ENCODE measurements at places on chromosomes 3 and 15.
A peak's percentile ranks its signal among the peaks of the same experiment; 100 is the strongest.

DNA sequence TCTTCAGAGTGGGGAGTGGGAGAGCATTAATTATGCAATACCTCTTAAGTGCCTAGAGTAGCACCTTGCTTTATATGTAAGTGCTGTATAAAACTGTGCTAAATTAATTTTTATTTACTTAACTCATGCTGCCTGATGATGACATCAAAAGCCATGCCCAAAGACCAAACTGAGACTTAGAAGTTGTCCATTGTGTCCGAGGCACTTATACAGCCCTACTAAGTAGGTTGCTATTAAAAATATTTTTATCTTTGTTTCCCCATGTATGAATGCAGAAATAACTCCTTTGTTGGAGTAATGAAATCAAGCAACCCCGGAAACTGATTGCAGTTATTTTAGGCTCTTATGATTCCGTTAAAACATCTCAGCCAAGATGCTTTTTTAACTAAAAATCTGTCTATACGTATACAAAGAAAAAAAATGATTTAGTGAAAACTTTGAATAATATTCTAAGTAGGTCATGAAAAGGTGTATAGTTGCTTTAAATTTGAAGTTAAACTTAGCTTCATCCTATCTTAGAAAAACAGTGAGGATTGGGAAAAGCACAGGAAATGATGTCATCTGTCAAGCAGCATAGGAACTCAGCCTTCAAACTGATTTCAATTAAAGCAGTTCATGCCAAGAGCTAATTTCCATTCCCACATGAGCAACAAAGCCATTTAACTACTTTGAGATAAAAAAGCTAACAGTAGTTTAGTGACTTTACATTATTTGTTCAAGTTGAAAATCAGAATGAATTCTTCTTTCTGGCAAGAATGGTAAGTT is 43.0 kb downstream of the FBN1 start:
- DNase-seq, result no peak

GRCh38 chr15:82039871-82040270 is 5.9 kb downstream of the MEX3B start:
- DNase-seq, result no peak

- no peak for DNase-seq
Measured at GRCh38 chr3:31615071-31615875, 82.5 kb downstream of the STT3B start.

- no peak for DNase-seq
Measured at GRCh38 chr3:192545333-192545732, 182.0 kb downstream of the FGF12 start.

GRCh38 chr3:58746758-58747157 is 80.2 kb upstream of the FAM3D start:
- DNase-seq, result no peak

GRCh38 chr3:55658270-55658669 is 171.2 kb upstream of the WNT5A start:
- no peak for DNase-seq

DNA sequence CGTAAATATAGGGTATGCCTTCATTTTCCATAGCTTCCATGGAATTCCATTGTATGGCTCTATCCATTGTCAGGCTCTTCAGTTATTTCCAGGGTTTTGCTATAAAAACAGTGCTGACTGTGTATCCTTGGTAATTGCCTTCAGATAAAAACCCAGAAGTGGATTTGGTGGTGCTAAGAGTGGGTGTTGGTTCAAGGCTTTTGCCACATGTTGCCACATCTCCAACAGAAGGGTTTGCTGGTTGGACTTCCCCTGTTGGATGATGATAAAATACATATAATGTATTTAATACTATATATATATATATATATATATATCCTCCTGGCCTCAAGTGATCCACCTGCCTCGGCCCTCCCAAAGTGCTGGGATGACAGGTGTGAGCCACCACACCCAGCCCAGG is 97.8 kb downstream of the FLNB start:
- DNase-seq, result no peak

GRCh38 chr3:73499787-73500186 is 125.0 kb downstream of the PDZRN3 start:
- no peak for DNase-seq

DNA sequence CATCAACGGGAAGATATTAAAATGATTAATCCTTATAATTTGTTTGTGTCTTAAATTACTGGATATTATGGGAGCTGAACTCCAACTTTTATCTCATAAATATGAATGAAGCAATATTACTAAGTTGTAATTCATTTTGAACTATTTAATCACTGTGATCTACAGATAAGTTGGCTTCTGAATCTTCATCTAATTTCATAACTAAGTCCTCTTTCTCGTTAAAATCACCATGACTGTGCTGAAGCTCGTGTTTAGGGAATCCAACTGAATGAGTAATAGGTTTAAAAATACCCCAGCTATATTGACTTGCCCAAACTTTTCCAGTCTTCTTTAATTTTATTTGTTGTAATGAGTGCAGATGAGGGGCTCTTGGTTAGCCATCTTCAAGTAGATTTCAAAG is 14.1 kb downstream of the MDFIC2 start:
- DNase-seq, result no peak

- no peak for DNase-seq
Measured at GRCh38 chr3:47910233-47910632, 106.0 kb downstream of the MAP4 start.

- DNase-seq, result no peak
Measured at GRCh38 chr3:15630646-15631350, 29.3 kb downstream of the BTD start.

DNA sequence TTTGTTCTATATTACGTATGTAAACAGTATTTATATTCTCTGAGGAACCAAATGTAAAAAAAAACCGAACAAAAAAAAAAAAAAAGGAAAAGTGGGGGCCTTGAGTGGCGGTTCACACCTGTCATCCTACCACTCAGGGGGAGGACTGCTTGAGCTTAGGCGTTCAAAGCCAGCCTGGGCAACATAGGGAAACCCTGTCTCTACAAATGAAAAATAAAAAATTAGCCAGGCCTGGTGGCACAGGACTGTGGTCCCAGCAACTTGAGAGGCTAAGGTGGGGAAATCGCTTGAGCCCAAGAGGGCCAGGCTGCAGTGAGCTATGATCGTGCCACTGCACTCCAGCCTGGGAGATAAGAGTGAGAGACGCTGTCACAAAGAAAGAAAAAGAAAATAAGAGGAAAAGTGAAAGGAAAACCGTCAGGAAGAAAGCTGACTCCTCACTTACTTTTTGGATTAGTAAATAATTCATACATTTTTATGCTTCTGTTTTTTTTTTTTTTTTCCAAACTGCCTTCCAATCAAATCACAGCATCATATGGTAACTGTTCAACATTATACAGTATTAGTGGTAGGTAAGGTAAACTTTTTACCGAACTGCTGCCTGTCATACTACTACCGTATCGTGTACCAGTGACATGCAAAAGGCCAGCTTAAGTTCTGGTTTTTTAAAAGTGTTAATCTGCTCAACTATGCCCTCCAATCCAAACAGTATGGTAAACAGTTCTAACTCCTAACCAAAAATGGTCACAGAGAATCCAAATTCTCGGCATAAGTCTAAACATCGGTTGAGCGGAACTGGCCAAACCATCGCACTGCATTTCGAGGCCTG is 1.2 kb downstream of the PHC3 start:
- DNase-seq, result no peak

GRCh38 chr15:63945007-63945788 is 101.1 kb downstream of the DAPK2 start:
- peak; percentile 37 for DNase-seq

- DNase-seq, result no peak
Measured at GRCh38 chr3:194386648-194387047, 12.4 kb downstream of the GP5 start.

DNA sequence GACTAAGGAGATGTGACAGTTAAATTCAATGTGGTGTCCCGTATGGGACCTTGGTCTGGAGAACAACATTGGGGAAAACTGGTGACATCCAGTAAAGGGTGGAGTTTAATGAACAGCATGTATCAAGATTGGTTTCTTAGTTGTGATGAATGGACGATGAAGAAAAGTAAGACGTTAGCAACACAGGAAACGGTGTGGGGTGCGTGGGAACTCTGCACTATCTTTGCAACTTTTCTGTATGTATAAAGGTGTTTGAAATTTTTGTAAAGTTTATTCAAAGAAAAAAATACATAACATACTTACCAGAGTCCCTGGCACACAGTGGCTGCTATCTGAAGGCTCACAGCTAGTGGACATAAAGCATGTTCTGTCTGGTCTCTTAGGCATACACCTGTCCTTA is 6.1 kb upstream of the CCDC174 start:
- DNase-seq, result no peak

DNA sequence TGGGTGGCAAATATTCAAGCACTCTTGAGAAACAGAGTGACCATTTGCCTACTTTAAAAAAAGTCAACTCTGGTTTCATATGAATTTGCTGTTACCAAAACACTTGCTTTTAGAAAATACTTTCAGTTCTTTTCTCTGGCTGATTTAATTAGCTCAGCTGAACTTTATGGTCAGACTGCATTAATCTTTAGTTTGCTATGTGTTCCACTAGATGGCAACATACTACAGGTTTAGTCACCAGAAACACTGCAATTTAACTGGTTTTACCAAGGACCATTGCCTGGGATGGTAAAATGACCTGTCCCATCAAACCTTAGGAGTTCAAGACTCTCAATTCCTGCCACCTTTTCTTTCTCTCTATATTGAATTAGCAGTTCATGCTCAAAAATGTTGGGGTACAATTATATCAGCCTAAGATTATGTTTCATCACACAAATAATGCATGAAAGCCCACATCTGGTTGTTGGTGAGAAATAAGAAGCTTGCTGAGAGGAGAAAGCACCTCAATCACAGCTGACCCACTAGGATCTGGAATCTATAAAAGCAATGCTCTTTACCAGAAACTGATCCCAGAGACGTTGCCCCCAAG is 14.2 kb downstream of the EIF4E3 start:
- DNase-seq, result no peak

DNA sequence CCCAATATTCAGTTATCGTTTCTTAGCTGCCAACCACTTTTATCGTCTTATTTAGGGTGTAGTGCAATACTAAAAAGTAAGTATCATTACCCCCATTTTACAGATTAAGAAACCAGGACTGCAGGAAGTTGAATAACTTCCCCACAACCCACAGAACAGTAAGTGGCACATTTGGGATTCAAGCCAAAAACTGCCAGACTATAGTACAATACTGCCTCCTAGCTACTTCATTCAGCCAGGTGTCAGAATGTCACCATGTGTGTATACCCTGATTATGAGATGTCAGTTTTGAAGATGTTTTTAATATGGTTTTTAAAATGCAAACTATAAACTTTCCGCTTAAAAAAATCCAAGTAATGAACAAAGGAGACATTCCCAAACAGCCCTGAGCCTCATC is 74.2 kb upstream of the PROK2 start:
- DNase-seq, result no peak

GRCh38 chr3:119898478-119899191 is 116.7 kb downstream of the NR1I2 start:
- DNase-seq, result no peak

GRCh38 chr15:54568381-54568780 is 590.1 kb downstream of the UNC13C start:
- DNase-seq, result no peak

DNA sequence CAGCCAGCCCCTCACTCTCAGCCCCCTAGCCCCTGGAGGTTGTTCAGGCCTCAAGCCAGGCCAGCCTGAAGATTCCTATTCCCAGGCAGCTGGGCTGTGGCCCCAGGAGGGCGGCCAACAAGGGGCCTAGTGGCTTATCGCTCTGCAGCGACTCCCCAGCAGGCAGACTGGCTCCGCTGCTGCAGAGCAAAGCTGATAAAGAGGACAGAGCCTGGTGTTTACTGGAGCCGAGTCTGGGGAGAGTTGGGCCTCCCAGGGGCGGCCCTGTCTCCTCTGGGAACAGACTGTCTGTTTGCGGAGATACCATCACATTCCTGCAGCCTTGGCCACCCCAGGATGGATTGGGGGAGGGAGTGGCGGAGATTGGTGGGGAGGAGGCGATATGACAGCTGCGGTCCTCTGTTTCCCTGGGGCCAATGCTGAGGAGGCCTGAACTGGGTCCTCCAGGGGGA is 22.4 kb upstream of the SMAD6 start:
- no peak for DNase-seq

- peak; percentile 30 for DNase-seq
Measured at GRCh38 chr3:14424711-14425580, 22.5 kb downstream of the SLC6A6 start.

GRCh38 chr15:62644216-62644888 is 398.2 kb upstream of the TPM1 start:
- no peak for DNase-seq

- DNase-seq, result no peak
Measured at GRCh38 chr15:87633525-87633924, 623.0 kb downstream of the NTRK3 start.

- DNase-seq, result no peak
Measured at GRCh38 chr3:143158014-143158988, 38.7 kb downstream of the CHST2 start.

DNA sequence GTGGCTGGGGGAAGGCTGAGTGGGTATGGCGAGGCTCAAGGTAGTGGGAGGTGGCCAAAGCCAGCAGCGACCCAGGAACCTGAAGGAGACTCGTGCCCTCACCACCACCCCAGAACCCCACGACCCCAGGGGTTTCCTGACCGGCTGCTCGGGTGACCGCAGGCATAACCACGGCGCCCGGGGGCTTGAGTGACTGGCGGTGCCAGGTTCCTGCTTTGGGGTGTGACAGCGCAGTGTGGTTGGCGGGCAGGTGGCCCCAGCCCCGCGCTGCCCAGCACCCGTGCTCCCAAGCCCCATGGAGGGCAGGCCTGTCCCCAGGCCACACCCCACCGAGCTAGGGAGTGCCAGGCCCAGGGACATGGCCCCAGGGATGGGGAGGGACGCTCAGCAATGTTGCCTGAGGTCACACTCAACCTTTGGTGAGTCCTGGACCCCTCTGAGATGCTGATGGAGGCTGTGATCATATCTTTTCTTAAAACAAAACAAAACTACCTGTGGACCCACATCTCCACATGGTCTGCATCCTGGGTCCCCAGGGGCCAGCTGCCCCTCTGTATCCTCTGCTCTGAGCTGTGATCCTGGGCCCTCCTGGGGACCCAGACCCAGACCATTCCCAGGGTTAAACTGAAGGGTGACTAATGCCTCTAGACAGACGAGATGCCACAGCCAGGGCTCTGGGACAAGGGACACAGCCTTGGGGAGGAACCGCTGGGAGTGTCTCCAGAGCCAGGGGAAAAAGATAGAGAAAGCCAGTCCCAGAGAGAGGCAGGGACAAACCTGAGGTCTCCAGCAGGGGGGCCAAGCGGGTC is 13.0 kb downstream of the DNAJB8 start:
- no peak for DNase-seq

DNA sequence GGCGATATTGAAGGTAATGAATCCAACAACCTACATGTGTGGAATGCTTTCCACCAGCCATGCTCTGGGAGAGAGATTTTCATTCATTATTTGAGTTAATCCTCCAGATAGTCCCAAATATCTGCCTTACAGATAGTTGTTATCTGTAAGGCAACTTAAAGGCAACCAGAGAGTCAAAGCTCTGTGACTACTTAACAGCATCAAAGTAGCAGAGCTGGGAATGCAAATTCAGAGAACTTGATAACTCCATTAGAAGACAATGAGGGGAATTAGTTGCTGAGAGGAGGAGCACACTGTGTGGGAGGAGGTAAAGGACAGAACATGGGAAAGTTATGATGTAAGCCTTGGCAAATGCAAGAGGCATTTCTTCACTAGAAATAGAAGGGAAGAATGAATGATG is 10.5 kb upstream of the CRBN start:
- DNase-seq, result no peak

Data from stimulated activated CD8-positive, alpha-beta memory T cell treated with anti-CD3 and anti-CD28 coated beads, Interleukin-2, amount 100 ng/mL, for 1 hour (primary cell).